EL (cell line): ENCODE measurements at places on chromosomes 12 and 14.

DNA sequence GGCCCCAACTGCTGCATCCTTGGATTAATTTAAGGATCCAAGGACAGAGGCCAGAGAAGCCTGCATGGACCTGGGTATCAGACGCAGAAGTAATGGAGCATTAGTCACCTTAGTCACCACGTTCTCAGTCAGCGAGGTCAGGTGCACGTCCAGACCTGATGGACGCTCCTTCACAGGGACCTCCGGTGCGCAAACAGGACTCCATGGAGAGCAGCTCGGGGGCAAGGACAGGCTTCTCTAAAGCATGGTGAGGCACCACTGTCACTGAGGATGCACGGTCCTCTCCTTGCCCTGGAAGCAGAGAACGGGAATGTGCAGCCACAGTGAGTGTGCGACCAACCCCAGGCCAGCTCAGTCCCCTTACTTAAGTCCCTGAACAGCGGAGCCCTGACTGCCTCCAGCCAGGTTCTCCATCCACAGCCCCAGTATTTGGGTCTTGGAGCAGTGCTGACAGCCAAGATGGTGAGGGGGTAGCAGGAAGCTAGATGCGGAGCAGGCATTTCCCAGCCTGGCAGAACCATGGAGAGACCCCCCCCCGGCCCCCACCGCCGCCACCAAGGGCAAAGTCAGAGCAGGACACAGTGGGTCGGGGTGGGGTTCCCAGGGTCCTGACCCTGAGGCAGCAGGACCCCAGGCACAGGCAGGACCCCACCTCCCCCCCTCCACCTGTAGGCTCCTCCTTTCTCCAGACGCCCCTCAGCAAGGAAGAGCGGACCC, 253.4 kb upstream of the SFSWAP start:
- DNase-seq: no peak

GRCh38 chr14:49586673-49587460, 687 bp upstream of the RPS29 start:
- peak; percentile 74 for DNase-seq

- no peak for DNase-seq
These were observed 11.3 kb downstream of the GNPTAB start for GRCh38 chr12:101819467-101819866.

GRCh38 chr14:72675126-72675525, 218.8 kb downstream of the DPF3 start:
- DNase-seq: no peak

GRCh38 chr12:120118321-120119061, 1.9 kb upstream of the RAB35 start:
- DNase-seq: peak; percentile 56

GRCh38 chr14:61589691-61590581, 105.4 kb upstream of the HIF1A start:
- DNase-seq: no peak

GRCh38 chr12:128771681-128772080, 52.1 kb downstream of the SLC15A4 start:
- DNase-seq: no peak
